ENCODE measurements at places on chromosomes 7 and 10.

DNA sequence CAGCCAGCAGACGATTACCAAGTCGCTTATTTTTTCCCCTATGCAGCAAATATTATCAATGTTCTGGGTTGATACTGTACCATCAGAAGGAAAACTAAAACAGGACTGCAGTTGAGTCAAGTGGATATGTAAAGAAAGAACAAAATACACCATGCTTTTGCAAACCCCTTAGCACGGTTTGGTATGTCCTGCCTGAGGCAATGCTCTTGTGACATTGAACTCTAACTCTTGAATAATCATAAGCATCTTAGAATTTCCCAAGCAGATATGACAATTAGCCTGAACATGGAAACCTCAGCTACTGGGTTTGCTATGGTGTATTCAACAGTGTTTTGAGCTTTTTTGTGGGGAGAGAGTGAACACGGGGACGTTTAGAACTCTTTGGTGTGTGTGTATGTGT, 107.4 kb downstream of the ETV1 start:
- no peak for DNase-seq

GRCh38 chr10:77920495-77920894, 6.1 kb downstream of the DLG5 start:
- no peak for DNase-seq

DNA sequence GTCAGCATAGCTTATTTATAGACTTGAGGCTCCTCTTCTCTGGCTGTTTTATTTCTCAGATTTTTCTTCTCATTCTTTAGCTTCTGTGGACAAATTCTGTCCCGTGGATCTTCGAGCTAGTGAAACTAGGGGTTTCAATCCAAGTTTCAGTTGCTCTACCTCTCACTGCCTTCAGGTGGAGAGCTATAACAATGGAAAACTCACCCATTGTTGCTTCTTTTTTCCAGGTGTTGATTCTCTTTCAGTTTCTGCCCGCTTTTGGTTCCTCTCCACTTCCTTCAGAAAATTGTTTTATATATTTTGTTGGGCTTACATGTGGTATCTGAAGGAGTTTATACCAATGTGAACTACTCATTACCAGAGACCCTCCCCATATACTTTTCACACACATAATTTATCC, 266.1 kb downstream of the TCF7L2 start:
- DNase-seq: no peak

DNA sequence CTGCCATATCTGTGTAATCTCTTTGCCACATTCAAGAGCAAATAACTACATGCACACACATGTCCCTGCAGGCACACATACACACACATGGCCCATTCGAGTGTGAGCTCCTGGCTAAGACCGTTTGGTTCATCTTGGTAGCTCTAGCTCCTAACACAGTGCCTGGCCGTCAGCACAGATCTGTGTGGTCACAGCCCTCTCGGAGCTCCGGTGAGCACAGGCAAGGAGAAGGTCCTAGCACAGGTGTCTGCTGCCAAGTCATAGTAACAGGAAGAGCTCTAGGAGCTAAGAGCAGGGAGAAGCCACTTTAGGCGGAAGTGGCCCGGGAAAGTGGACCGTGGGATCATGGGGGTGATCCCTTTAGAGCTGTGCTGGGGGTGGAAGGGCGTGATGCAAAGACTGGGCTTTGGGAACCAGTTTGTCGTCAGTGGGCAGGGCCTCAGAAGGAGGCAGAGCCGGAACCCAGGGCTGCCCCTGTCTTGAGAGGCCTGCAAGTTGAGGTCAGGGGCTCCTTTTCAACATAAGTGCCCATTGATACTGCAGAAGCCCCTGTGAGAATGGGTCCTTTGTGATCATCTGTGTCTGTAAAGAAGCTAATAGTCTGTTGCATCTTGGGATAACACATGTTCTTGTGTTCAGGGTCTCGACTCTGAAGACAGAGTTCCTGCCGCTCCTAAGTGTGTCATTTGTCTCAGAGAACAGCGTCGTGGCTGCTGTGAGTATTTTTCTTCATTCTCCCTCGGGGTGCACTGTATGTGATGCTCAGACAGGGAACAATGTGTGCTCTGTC, 16.6 kb upstream of the ARPC1B start:
- no peak for DNase-seq

- DNase-seq: no peak
These were observed 271.6 kb upstream of the PPP2R2D start for GRCh38 chr10:131629026-131629770.

- no peak for DNase-seq
These were observed 134.5 kb downstream of the BAMBI start for GRCh38 chr10:28811639-28812349.

DNA sequence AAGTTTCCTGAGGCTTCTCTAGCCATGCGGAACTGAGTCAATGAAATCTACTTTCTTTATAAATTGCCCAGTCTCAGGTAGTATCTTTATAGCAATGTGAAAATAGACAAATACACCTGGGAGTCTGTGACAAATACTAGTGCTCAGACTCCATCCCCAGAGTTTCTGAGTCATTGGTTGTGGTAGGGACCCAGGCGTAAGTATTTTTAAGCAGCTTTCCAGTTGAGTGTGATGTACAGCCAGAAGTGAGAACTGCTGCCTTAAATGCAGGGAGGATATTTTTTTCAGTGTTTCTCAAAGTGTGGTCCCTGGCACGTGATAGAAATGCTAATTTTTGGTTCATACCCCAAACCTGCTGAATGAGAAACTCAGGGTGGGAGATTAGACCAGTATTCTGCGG, 121.7 kb downstream of the SORCS3 start:
- no peak for DNase-seq

GRCh38 chr10:1128649-1129048, 72.5 kb downstream of the WDR37 start:
- DNase-seq: no peak
